ENCODE measurements at places on chromosomes 5 and 9.

DNA sequence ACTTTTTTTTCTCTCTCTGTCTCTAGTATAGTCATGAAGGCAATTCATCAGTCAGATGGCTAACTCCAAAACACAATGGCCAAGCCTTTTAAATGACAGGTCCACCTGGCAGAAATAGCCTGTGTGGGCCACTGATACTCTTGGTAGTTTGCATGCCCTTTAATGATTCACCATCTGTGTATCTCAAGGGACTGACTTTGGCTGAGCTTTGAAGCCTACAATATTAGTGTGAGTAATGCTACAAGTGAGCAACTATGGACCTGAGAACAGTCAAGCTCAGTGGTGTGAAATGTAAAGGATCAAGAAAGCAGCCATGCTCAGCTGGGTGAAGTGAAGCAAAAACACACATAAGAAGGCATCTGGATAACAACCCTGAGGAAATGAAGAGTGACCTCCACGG lies 506.9 kb downstream of the TLE1 start:
- H3K27ac ChIP-seq = peak overlapping the region; percentile 52
- no peaks in the 10 kb centered on the region for H3K27me3 ChIP-seq
- peaks cover 26% of the 10 kb centered on the region for H3K4me1 ChIP-seq
- no peaks in the 10 kb centered on the region for H3K36me3 ChIP-seq
- no peak for ATAC-seq

DNA sequence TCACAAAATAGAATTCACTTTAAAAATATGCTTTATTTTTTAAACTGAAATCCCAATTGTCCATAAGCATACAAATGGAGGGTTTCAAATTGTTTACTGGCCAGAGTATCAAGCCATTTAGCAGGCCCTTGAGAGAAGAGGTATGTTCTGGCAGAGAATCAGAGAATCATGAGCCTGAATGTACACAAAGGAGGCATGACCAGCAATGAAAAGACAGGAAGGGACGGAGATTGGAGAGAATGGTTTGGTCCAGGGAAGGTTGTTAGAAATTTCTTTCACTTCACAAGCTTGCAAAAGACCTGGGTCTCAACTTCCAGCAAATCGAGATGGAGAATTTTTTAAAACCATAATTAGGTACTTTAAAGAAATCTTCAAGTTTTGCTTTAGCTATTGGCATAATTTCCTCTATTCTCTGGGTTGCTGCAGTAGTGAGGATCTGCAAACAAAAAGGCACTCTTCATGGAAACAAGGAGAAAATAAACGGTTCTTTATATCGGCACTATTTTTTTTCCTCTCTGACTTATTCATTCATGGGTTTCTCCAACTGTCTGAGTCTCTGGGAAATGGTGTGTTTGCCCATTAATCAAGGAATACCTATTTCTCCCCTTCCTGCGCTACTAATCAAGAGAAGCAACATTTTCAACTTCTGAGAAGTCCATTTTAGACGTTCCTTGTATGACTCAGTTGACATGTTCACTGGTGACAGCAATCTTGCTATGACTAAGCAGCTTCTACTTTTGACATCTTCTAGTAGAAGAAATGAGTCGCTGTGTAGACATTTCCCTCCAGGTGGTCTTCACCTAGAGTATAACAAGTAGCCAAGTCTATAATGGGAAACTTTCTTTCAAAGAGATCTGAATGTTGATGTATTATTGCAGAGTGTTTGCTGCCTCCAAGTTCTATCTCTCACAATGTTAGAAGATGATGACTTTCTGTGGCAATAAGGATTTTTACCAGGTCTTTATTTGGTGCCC lies 23.1 kb upstream of the ERCC6L2 start:
- H3K27ac ChIP-seq = no peak overlapping the region
- H3K4me1 ChIP-seq = no peaks in the 10 kb centered on the region
- no peak overlapping the region for H3K4me3 ChIP-seq
- peaks cover 18% of the 10 kb centered on the region for H3K36me3 ChIP-seq
- ATAC-seq = no peak
- no peaks in the 10 kb centered on the region for H3K27me3 ChIP-seq

GRCh38 chr5:135561266-135561665 lies 17.5 kb downstream of the CXCL14 start:
- H3K4me3 ChIP-seq = no peak overlapping the region
- H3K36me3 ChIP-seq = no peaks in the 10 kb centered on the region
- ATAC-seq = no peak
- no peaks in the 10 kb centered on the region for H3K4me1 ChIP-seq

DNA sequence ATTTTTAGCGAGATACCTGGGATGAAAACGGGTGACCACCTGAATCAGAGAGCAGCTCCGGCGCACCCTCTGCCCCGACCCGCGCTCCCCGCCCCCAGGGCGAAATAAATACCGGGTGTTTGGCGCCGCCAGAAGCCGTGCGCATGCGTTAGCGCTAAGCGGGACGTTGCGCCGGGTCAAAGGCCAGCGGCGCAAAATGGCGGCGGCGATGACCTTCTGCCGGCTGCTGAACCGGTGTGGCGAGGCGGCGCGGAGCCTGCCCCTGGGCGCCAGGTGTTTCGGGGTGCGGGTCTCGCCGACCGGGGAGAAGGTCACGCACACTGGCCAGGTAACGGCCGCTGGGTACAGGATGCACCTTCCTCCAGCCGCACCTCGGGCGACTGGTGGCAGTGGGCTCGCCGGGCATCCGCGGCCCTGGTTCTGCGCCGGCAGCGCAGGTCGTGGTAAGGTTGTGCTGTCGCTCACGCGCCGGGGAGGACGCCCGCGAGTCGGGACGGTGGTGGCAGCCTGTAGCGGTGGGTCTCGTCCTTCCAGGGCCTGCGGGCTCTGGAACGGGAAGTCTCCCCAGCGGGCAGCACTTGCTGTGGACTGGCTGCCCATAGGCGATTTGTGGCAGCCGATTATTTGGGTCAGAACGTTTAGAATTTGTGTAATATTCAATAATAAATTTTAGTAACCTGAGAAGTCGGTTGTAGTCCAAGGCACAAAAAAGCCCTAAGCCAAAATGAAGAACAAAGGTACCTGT lies at the start of gene NDUFS6:
TSS of gene NDUFS6 (plus strand) at position 186 of the 745 bp plus-strand sequence. CDS start at position 197, 11 bp downstream.
- H3K4me1 ChIP-seq = no peaks in the 10 kb centered on the region

- no peak overlapping the region for H3K4me3 ChIP-seq
- H3K36me3 ChIP-seq = no peaks in the 10 kb centered on the region
- H3K4me1 ChIP-seq = no peaks in the 10 kb centered on the region
- no peak overlapping the region for H3K27ac ChIP-seq
These were observed 114.9 kb upstream of the RANBP3L start for GRCh38 chr5:36416605-36417004.

- H3K4me1 ChIP-seq = peaks cover 33% of the 10 kb centered on the region
- peak overlapping the region; percentile 59 for H3K4me3 ChIP-seq
- H3K27me3 ChIP-seq = no peaks in the 10 kb centered on the region
- ATAC-seq = no peak
- H3K36me3 ChIP-seq = no peaks in the 10 kb centered on the region
These were observed 1.2 kb upstream of the ADAMTS6 start for GRCh38 chr5:65482736-65483545.

DNA sequence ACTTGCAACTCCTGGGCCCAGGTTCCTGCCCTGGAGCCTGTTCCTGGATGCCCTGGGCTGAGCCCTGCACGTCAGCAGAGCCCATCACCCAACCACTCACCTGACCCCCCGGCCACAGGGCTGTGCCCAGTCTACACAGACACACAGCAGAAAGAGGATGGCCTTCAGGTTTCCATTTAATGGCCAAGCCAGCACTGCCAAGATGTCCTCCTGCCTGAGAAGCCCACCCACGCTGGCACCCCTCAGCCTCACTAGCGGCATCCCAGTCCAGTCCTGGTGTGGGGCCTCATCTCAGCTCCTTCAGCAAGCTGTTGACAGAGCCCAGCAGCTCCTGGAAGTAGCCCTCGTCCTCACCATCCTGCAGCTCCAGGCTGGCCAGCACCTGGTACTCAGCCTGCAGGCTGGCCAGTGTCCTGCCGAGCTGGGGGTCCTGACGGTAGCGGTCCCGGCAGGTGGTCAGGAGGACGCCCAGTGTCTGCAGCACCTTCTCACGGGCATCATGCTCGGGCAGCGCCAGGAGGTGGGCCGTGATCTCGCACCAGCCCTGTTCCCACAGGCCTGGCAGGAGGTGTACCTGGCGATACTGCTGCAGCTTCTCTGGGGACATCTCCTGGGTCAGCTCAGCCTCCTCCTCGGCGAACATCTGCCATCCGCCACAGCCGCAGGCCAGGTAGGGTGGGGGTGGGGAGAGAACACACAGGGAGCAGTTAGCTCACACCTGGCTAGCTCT lies 71.9 kb upstream of the LRRTM2 start:
- no peak overlapping the region for H3K27ac ChIP-seq
- H3K27me3 ChIP-seq = no peaks in the 10 kb centered on the region
- no peaks in the 10 kb centered on the region for H3K36me3 ChIP-seq
- H3K4me1 ChIP-seq = no peaks in the 10 kb centered on the region
- no peak for ATAC-seq

DNA sequence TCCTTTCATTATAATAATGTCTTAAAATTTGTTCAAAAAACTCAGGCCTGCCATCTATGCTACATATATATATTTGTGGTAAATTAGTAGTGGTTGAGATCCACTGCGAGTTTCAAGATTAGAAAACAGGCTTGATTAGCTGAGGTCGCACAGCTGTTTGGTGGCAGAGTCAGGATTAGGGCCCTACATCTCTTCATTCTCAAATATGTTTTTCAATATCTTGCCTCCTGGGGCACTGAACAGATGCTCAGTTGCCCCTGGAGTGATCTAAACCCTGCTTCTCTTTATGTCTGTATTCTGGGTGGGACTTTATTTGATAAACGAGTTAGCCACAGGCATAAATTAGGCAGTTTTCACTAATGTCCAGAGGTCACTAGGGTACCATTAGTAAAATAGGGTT lies 27.8 kb upstream of the CEP120 start:
- ATAC-seq = no peak
- H3K27ac ChIP-seq = no peak overlapping the region
- H3K4me1 ChIP-seq = no peaks in the 10 kb centered on the region
- no peaks in the 10 kb centered on the region for H3K36me3 ChIP-seq
- no peaks in the 10 kb centered on the region for H3K27me3 ChIP-seq
- no peak overlapping the region for H3K4me3 ChIP-seq

DNA sequence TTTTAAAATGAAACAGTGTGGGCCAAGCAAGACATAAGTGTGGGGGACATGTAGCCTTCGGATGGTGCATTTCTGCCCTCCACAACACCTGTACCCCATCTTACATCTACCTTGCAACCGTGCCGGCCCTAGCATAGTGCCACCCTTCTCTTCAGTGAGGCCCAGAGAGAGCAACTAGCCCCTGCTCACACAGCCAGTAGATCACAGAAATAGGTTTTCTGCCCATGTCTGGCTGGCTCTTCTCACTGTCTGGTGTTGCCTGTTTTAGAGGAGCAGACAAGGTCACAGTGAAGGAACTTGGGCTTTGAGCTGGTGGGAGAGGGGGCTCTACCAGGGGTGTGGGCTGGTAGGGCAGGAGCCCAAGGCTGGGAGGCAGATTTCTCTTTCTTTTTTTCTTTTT lies 11.1 kb downstream of the PDLIM7 start:
- ATAC-seq = no peak
- H3K36me3 ChIP-seq = peaks cover 92% of the 10 kb centered on the region
- H3K27me3 ChIP-seq = no peaks in the 10 kb centered on the region
- no peaks in the 10 kb centered on the region for H3K4me1 ChIP-seq
- no peak overlapping the region for H3K4me3 ChIP-seq

GRCh38 chr9:91141407-91141965 lies 220.2 kb downstream of the AUH start:
- no peak for ATAC-seq
- H3K36me3 ChIP-seq = no peaks in the 10 kb centered on the region
- H3K4me1 ChIP-seq = no peaks in the 10 kb centered on the region
- no peak overlapping the region for H3K27ac ChIP-seq
- no peak overlapping the region for H3K4me3 ChIP-seq
- no peaks in the 10 kb centered on the region for H3K27me3 ChIP-seq

DNA sequence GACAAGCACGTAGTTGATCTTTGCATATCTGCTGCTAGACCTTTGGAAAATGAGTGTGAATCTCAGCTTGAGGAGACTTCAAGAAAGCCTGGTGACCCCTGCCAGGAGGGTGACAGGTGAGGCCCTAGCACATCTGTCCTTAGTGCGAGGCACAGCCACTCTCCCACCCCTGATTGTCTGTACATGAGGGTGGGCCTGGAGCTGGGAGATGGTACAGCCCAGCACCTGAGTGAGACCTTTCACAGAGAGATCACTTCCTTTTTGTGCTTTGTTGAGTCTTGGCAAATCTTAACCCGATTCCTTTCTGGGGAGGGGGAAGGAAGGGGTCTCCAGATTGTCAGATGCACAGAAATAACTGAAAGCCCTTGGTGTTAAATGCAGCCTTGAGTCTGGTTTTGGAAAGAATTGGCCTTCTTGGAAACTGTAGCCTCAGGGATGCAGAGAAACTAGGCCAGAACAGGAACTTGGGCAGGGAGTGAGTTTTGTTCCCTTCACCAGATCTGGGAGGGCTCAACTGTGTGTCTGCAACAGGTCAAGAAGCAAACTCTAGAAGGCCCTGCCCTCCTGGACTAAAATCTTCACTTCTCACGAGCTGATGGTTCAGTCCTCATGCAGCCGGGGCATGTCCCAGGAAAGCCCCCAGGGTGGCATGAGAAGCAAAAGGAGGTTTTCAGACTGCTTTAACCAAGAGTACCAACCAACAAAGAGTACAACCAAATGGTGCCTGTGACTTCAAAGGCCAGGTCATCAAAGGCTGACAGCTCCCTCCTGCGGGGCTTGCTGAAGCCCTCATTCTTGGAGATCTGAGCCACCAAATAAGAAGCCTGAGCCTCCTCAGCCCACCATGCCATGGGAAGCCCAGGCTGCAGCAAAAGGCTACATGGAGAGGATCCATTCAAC lies 20.8 kb upstream of the SEMA4D start:
- H3K27ac ChIP-seq = no peak overlapping the region
- H3K4me1 ChIP-seq = no peaks in the 10 kb centered on the region
- ATAC-seq = no peak
- no peaks in the 10 kb centered on the region for H3K36me3 ChIP-seq
- no peaks in the 10 kb centered on the region for H3K27me3 ChIP-seq
- H3K4me3 ChIP-seq = no peak overlapping the region

DNA sequence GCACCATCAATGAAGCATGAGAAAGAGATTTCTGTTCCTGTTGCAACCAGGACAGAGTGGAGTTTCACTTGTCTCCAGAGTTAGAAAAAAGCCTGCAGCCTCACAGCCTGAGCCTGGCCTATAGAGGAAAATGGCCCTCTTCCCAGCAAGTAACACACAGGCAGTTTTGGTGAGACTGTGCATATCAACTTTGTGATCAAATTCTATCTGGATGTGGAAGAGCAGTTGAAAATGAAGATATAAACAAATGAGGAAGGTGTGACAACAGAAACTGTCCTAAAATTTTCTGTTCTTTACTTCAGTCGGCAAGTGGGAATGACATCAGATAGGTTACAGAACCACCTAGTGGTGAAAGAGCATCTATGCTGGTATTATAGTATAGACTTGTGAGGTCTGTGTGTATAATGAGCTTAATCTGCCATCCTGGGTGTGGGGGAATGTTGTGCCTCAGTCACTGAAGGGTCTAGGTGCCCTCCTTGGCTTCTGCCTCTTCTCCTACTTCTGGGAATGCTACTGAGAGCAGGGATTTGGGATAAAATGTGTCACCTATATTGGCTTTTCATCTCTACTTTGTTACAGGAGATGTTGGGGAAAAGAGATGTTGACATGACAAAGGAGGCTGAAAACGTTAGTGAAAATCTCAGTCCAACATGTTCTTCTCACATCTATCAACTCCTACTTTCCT lies 28.2 kb downstream of the YIPF5 start:
- H3K27me3 ChIP-seq = no peaks in the 10 kb centered on the region
- no peak overlapping the region for H3K27ac ChIP-seq
- H3K4me3 ChIP-seq = no peak overlapping the region
